ENCODE measurements at places on chromosomes 11 and 22.
A peak's percentile ranks its signal among the peaks of the same experiment; 100 is the strongest.

DNA sequence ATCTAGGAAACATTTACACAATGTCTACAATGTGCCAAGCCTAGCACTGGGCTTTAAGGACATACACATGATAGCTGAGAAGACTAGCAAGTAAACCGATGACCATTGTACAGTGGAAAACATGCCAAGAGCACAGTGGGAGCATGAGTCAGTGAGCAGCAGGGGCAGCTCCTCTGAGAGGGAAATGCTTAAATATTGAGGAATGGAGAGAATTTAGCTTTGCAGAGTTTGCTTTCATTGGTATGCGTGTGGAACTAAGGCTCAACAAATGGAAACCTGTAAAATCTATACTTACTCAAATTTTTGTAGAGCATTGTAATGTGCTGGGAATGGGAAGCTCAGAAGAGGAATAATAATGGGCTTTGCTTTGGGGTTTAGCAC is 282.3 kb downstream of the ST3GAL4 start:
- peak; percentile 24 for DNase-seq

DNA sequence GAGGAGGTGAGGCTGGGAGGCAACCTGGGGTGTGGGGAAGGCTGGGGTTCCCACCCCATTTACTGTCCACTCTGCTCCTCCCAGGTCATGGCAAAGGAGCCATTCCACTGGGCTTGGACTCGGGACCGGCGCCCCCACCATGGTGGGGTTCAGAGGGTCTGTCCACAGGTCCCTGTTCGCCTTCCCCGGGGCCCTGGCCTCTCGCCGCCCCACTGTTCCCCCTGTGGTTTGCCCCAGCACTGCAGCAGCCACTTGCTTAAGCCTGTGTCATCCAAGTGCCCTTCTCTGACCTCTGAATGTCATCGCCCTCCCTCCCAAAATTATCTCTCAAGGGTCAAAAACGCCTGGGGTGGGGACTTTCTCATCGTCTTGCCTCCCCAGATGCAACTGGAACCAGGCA is 2.6 kb downstream of the SPDYC start:
- no peak for DNase-seq

- no peak for DNase-seq
Measured at GRCh38 chr11:134780486-134781147, 368.6 kb upstream of the B3GAT1 start.

DNA sequence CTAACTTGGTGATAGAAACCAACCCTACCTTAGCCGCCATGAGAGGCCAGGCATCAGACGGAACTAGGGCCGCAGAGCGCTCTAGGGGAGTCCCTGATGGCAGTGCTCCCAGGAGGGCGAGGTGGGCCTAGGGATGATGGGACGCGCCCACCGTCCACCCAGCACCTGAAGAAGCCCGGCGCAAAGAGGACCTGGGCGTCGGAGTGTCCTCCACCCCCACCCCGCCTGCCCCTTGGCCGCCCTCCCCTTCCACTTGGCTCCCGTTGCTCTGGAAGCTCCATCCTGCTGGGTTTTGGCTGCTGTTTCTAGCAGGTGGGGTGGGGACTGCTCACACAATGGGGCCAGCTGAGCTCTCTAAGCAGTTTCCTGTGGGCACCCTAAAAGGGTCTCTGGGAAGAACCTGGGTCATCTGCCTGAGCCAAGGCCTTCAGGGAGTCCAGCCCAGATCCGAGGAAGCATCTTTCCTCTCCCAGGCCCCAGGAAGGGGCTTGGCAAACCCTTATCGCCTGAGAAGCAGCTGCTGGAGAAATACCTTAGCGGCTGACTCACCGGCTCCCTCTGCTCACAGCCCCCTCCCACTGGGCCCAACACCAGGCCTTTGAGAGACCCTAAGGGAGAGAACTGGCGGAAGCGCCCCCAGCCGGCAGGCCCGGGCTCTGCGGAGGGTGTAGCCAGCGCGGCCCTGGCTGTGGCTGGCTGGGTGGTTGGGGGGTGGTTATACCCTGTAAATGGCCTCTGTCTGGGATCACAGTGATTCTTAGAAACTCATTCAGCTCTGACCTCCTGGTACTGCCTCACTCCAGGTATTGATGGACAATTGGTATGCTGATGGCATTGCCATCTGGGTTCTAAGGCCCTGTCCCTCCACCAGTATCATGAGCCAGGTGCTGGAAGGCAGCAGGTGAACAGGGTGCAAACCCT is 19.3 kb downstream of the CREB3L1 start:
- DNase-seq: peak; percentile 99

DNA sequence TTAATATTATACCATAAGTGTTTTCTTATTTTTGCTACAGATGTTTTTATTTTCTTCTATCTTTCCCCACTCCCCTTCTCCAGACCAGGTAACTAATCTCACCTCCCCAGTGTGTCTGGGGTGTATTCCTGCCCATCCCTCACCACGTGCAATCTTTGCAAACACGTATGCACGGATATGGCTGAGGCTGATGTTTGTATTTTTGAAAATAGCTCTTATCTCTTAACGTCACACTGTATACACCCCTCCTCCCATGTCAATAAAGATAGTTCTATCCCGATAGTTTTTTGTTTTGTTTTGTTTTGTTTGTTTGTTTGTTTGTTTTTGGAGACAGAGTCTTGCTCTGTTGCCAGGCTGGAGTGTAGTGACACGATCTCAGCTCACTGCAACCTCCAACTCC is 127.5 kb downstream of the FBXO7 start:
- DNase-seq: no peak

- no peak for DNase-seq
Measured at GRCh38 chr11:126861796-126862459, 138.6 kb downstream of the KIRREL3 start.

Data from fibroblast of lung (primary cell).